ENCODE measurements at places on chromosomes 7 and 10.

DNA sequence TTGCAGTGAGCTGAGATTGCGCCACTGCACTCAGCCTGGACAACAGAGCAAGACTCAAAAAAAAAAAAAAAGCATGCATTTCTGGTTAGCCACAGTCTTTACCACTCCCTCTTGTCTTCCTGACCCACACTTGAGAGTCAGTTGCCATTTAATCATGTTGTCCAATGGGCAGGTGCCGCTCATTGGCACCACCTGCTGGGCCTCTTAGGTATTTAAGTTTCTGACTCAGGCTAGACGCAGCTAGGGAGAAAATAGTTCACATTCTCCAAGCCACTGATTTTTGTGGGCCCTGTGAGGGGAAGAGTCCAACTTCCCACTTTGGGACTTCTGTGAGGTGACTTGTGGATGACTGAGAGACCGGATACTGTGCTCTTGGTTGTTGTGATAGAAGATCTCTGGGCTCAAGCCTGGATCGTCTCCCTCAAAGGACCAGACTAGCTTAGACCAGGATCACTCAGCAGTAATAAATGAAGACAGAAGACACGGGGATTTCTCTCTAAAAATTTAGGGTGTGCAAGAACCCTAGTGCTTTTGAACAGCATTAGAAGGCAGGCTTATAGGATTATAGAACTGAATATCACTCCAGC lies 26.8 kb upstream of the SORCS3 start:
- no peak for DNase-seq

GRCh38 chr7:157614457-157615020 lies 277.7 kb downstream of the DNAJB6 start:
- DNase-seq = no peak

DNA sequence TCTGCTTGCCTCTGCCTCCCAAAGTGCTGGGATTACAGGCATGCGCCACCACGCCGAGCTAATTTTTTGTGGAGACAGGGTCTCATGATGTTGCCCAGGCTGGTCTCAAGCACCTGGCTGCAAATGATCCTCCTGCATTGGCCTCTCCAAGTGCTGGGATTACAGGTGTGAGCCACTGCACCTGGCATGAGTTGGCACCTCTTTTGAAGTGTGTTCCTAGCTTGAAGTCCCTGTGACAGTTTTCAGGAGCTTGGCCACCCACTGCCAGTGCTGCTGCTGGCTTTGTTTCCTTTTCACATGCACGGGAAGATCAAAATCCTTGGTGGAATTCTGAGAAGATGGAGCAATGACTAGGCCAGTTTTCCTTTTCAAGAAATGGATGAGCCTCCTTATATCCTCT lies 126.3 kb downstream of the NRP1 start:
- no peak for DNase-seq

DNA sequence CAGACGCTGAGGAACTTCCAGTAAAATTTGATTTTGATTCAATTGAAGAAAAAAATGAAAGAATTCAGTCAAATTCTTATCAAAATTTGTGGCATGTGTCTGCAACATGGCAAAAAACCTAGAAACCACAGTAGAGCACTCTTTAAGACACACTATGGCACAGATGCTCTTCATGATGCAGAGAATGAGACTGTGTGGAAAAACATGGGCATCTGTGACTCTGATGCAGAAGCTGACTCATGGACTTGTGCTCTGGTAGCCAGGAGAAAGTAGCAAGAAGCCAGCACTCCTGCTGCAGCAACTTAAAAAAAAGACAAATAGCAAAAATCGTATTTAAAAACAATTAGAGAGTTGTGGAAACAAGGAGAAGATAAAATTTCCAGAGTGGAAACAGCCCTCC lies 8.9 kb upstream of the KCNK18 start:
- no peak for DNase-seq

DNA sequence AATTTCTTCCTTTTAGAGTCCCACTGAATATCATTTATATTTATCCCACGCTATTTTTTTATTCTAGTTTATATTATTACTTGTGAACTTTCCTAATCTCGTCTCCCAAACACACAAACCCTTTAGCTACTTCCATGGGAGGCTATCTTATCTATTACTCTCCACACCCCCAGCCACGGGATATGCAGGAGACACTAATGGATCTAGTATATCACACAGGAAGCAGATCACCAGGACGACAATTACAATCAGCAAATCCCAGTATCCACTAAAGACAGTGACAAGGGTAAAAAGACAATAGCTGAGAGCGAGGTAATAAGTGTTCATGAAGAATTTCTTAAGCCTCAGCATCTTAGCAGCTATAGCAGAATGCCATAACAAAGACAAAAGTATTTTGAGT lies 3.8 kb upstream of the AKR1E2 start:
- no peak for DNase-seq

- no peak for DNase-seq
These were observed 1.5 kb upstream of the GATA3 start for GRCh38 chr10:8052956-8053445.

- DNase-seq = no peak
These were observed 75.5 kb downstream of the LRMDA start for GRCh38 chr10:75506930-75507329.

- no peak for DNase-seq
These were observed 18.6 kb upstream of the ADRB1 start for GRCh38 chr10:114024876-114025610.

DNA sequence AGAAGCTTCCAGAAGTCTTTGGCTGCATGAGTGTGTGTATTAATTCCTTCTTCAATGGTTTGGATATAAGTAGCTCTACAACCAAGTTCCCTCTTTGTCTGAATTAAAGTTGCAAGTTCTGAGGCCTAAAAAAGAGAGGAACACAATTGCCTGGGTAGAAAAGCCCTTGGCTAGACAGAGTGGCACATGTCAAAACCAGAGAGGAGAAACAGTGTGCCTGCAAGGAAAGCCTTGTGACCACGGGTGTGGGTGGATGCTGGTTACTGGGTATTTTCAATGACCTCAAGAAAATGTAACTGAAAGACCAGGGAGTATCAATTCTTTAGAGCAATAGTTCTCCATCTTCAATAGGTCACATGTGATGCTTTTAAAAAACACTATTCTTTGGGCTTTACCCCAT lies 148.3 kb downstream of the SVIL start:
- DNase-seq = no peak

DNA sequence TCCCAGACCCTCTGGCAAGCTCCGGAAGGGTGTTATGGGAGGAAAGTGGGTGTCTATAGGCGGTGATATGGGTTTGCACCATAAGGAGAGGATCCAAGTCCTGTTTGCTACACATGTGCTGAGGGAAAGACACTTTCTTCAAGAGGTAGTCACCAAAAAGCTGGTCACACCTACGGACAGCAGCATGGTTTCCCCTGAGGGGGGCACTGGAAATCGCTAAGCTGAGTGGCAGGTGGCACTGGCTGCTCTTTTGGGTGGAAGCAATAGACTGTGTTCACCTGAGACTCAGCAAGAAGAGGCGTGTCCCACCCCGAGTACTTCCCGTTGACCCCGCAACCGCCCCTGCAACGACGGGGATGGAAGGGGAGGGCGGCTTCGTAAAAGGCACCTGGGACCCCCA lies 1.8 kb upstream of the FOXI2 start:
- DNase-seq = no peak

DNA sequence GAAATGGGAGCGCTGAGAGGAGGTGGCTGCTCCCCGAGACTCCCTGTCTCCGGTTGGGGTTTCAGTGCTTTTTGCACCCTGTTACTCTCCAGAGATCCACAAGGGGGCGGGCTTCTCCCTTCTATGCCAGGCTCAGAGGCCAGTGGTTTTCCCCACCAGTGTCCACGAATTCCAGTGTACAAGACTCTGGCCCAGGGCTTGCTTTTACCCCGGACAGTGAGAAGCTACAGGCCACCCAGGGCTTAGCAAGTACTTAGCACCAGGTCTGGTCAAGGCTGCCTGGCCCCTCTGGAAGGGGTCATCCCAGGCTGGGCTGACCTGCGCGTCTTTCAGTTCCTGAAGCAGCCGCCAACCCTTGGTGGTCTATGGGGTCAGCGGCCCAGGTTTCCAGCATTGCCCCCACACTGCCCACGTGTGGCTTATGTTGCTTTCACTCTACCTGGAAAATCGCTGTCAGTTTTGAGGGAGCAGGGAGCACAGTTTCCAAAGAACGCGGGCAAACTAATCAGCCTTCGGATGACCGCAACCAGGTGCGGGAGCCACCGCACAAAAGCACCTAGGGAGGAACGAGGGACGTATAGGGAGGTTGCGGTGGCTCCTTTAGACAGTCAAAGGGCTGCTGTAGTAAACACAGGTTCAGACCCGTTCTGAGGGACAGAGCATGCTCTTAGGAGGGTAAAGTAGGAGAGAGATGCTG lies 6.8 kb downstream of the CYP26A1 start:
- DNase-seq = no peak

DNA sequence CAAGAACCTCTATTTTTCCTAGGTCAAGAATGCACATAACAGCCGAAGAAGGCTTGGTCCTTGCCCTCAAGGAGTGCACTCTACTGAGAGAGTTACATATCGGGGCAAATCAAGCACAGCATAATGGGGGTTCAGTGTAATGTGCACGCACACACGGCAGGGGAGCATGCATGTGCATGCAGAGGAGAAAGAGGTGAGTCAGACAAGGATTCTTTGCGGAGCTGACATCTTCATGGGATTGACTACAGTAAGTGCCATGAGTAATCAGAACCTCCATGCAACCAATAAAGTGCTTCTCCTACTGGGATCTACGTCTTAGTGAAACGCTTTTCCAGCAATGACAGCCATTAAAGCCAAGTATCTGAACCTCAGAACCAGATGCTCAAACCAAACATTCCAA lies 123.6 kb downstream of the RNF216 start:
- no peak for DNase-seq

- DNase-seq = no peak
These were observed 46.1 kb upstream of the CACUL1 start for GRCh38 chr10:118800920-118801319.

DNA sequence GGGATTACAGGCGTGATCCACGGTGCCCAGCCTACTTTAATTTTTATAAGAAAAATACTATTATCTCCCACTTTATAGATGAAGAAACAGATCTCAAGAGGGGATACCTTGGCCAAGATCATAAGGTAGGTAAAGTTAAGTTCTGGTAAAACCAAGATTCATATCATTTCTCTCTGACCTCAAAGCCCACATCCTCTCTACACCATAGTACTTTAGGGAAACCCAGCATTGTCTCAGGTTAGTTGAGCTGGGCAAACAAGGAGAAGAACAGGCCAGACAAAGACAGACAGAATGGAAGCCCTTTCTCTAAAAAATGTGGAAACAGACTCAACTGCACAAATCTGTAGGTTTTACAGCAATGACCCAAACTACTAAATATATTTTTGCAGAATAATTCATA lies 197.7 kb upstream of the FRMD4A start:
- DNase-seq = no peak

DNA sequence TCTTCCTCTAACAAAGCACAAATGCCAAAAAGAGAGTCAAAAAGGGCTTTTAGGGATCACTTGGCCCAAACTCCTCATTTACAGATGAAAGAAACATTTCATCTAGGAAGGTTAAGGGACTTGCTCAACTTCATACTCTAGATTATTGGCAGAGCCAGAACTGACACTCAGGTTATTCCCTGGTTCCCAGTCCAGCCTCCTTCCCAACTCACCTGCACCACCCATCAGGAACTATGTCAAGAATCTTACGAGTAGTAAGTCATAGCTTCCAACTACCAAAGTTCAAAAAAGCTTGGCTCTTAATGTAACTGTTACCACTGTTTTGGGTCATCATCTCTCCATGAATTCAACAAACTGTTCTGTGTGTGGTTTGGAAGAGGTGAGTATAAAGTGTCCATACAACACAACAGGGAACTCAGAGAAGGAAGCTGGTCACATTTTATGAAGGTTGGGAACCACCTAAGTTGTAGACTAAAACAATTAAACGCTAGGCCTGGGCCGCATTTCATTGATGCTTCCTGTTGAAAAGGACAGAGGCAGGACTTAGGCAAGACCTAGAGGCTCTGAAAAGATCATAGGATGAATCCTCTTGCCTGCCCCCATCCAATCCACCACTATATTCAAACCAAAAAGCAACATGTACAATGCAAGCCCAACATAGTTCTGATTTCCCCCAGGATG lies 9.1 kb downstream of the PIK3AP1 start:
- DNase-seq = no peak

GRCh38 chr10:99123336-99123735 lies 112.3 kb downstream of the HPSE2 start:
- DNase-seq = no peak

DNA sequence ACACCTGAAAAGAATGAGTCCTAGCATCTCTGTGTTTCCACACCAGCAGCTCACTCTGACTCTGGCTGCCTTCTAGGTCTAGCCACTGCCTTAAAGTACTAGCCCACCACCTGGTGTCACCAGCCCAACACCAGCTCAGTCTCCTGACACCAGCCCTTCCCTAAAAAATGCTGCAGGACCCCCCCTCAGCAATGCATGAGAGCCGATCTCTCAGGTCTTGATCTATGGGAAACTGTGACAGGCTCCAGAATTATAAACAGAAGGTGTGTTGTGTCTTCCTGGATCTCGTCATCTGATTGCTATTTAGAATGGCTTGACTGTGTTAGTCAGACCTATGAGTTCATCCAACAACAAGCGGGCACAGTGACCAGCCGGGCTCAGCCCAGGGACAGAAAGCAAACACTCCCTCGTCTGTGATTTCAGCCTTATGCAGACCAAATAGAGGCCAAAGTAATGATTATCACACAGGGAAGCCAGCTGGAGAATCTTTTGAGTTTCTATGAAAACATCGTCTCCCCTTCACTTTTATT lies 66.6 kb downstream of the CUBN start:
- no peak for DNase-seq

DNA sequence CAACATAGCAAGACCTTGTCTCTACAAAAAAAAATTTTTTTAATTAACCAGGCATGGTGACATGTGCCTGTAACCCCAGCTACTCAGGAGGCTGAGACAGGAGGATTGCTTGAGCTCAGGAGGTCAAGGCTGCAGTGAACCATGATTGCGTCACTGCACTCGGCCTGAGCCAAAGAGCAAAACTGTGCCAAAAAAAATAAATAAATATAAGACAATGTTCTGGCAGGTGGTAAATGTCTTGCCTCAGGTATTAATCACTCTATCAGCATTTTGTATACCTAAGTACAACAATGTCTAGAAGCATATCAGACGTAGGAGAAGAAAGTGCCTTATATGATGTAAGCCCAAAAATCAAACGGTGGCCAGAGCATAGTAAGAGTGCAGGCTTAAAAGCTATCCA lies 427.8 kb upstream of the C7orf33 start:
- no peak for DNase-seq

DNA sequence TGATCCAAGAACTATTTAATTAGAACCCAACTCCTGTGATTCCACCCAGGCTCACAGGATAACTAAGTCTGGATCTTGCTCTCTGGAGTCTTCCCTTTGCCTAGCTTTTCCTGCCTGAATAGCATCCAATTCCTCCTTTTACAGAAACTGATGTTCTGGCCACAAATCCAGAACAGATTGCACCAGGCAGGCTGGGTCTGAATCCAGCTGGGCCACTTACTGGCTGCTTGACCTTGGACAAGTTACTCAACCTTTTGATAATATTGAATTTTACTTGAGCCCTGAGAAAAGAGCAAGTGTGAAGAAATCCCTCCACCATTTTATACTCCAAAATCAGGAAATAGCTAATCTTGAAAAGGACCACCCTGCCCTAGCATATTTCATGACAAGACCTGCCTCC lies 55.5 kb upstream of the SLC35G1 start:
- DNase-seq = no peak
